Lower leg skin (tissue), 4 donors: ENCODE measurements at places on chromosomes 5 and 9. TPM values are rescaled to one million over a fixed set of nuclear protein-coding genes. Genes with fewer than 3 reads are reported as not detected.

DNA sequence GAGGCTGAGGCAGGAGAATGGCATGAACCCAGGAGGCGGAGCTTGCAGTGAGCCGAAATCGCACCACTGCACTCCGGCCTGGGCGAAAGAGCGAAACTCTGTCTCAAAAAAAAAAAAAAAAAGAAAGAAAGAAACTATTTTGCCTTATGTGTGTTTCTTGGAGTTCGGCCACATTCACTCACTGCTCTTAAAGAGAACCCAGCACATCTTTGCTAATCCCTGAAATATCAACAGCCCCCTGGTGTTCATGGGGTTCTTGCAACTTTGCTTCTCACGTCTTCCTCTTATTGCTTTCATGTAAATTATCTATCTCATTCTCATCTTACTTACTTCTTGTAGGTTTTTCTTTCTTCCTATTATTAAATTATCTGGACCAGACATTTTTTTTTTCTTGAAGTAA lies 126.3 kb upstream of the ASTN2 start:
- DNase-seq = no peak

DNA sequence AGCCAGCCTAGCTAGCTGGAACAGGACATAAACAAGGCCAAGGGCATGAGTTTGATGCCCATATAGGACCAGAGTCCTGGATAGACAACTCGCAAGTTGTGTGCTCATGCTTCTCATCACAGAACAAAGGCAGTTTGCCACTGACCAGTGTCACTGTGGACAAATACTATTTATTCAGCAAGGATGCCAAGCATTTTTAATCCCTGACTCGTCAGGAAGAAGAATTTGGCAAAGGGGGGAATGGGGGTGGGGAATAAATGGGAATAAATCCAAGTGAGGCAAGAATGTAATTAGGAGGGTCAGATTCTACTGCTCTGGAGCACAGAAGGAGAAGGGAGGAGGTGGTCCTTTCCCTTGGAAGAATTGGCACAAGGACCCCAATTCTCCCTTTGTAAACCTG lies 46.8 kb upstream of the ANKRD55 start:
- no peak for DNase-seq

GRCh38 chr5:159092972-159093371 lies 6.7 kb downstream of the EBF1 start:
- DNase-seq = no peak

- DNase-seq = peak; percentile 66
Measured at GRCh38 chr9:128683340-128684064, 5.5 kb upstream of the SET start.

DNA sequence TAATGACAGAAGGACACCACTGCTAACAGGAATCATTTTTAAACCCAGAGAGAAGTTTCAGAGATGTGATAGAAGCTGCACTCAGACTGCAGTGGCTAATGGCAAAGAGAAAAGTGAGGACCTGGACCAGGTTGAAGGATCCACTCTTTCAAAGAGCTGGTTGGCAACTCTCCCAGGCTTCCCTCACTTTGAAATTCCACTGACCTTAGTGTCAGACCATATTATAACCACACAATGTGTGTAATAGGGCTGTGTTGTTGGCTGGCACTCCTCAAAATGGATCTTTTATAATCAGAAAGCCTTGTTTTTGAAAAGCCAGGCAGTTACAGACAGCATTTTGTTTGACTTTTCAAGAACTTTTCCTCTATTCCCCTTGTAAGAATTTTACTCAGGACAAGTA lies 280.7 kb downstream of the PRELID2 start:
- no peak for DNase-seq

- no peak for DNase-seq
Measured at GRCh38 chr9:111501648-111502047, 17.5 kb upstream of the ECPAS start.

DNA sequence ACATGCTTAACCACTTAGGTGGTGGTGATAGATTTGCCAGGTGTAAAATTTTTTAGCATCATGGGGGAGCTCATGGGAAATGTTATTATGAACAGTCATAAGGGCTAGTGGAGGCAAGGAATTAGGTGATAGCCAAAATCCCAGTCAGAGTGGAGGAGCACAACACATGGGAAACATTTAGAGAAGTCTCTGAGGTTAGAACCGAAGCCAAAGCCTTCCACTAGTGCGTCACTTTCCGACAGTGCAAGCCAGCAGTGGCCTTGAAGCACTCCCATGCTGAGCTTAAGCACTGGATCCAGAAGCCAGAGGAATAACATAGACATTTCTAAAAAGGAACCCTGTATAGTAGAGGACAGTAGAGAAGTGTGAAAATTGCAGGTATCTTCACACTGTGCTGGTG lies 101.5 kb upstream of the SNX2 start:
- DNase-seq = no peak

DNA sequence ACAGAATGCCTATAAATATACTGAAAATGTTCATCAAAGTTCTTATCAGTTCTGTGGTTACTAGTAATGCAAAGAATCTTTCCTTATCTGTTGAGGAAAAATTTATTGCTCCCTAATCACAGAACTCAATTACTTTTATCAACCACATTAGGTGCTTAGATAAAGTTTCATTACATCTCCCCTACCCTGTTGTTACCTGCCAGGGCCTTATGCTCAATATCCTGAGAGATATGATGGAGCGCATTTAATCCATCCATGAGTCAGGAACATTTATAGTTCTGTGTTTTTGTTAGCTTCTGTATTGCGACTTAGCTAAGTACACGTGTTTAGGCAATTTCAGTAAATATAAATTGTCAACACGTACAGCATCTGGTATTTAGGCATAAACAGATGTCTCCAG lies 164.3 kb upstream of the ST8SIA4 start:
- DNase-seq = no peak

GRCh38 chr9:99601571-99602111 lies 220.0 kb upstream of the NR4A3 start:
- no peak for DNase-seq

DNA sequence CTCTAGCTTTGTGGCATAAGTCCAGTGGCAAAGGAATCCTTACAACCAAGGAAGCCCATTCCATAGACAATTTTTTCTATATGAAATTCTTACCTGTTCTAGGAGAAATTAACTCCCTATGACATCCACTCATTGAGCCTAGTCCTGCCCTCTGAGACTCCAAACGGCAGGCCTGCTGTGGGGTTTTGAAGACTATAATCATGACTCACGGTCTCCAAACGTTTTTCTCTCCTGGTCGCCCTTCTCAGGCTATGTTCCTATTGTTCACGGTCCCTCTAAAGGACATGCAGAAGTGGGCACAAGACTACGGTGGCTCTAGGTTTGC lies 611 bp downstream of the EXOSC3 start:
- DNase-seq = no peak

GRCh38 chr9:115649991-115650472 lies 503.6 kb upstream of the PAPPA start:
- no peak for DNase-seq

GRCh38 chr5:68049053-68049713 lies 166.4 kb upstream of the PIK3R1 start:
- DNase-seq = no peak

- DNase-seq = no peak
Measured at GRCh38 chr5:45376417-45376816, 319.8 kb downstream of the HCN1 start.

DNA sequence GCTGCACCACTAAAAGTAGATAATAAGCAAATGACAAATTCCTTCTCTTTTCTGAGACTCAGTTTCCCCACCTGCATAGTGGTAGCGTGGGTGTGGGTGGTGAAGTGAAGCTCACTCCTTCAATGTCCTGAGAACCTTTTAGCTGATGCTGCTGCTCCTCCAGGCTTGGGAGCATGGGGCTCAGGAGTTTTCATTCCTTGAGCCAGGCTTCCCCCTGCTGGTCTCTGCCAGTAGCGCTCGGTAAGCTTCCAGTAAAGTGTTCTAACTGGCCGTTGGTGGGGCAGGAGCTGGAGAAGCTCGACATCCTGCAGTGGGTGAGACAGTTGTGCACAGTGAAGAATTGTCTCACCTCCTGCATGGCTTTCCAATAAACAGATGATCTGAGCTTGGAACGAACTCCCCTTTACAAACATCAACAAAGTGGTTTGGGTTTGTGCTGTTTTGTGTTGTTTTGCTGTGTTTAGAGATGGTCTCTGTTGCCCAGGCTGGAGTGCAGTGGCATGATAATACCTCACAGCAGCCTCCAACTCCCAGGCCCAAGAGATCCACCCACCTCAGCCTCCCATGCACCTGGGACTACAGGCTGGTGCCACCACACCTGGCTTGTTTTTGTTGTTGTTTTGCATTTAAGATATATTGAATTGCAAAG lies 34.6 kb downstream of the SPARC start:
- DNase-seq = peak; percentile 94

DNA sequence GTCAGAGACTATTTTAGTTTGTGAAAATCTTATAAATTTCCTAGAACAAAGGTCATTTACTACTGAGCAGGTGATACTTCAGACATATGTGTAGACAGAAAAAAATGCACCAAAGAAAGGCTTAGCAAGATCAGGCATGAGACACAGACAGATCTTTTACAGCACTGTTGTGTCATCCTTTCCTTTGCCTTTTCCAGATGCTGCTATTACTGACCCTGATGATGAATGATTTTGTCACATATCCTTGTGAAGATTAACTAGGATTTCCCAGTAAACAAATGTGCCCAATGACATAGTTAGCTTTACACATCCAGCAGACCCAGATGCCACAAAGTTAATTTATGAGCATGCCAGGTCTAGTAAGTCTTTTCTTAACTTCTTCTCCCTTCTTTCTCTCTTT lies 68.2 kb downstream of the DMRTA1 start:
- DNase-seq = no peak

The PSD2 gene
- 0.16 TPM for total RNA-seq

The TLR4 gene
- total RNA-seq = 11.3 TPM

The PAPPA gene
- 0.64 TPM for total RNA-seq

The SGCD gene
- 0.72 TPM for total RNA-seq

The TMEM232 gene
- 0.54 TPM for total RNA-seq

The NR5A1 gene
- total RNA-seq = 0.15 TPM

The DMRTA1 gene
- total RNA-seq = 1.4 TPM

The GPR151 gene
- not detected for total RNA-seq

The SVEP1 gene
- 11.1 TPM for total RNA-seq

The SPIN1 gene
- total RNA-seq = 49.6 TPM

The MFAP3 gene
- 43.3 TPM for total RNA-seq

The HRCT1 gene
- 5.7 TPM for total RNA-seq
